Islet precursor cell (in vitro differentiated cells): ENCODE measurements at places on chromosomes 12 and 14.
A peak's percentile ranks its signal among the peaks of the same experiment; 100 is the strongest.

DNA sequence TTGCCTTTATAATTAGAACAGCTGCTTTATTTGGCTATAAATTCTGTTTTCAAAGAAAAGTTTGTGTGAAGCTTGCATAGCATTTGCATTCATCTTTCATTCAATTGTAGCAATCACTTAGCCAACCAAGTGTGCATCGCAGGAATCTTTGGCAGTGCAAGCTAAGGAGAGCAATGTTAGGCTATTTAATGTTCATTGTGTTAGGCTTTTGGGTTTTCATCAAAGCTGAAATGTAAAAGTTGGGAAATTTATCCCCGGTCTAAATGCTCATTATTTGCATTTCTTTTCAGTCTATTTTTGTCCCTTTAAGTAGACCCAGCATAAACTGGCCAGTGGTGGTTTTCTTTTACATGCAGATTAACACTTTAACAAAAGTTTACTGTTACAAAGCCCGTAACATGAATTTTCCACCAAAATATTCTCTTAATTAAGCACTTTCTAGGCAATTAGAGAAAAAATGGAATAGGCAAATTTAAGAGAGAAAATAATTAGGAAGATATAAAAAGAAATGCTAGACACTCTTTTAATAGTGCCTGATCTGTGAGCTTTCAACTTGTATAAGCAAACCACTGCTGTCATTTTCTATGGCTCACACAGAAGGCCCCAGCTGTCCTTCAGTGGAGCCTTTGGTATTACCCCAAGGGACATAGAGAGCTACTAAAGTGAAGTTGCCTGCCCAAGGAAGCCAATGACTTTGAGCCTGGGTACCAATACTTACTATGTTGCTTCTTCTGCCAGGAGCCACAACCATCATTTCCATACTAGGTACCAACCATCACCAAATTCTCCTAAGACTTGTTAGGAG lies 898.9 kb upstream of the SEL1L start:
- no peak for DNase-seq

- peak; percentile 31 for DNase-seq
Observed at GRCh38 chr12:108090107-108090899, 38.8 kb upstream of the WSCD2 start.

GRCh38 chr12:86233126-86233525 lies 23.1 kb downstream of the MGAT4C start:
- no peak for DNase-seq

DNA sequence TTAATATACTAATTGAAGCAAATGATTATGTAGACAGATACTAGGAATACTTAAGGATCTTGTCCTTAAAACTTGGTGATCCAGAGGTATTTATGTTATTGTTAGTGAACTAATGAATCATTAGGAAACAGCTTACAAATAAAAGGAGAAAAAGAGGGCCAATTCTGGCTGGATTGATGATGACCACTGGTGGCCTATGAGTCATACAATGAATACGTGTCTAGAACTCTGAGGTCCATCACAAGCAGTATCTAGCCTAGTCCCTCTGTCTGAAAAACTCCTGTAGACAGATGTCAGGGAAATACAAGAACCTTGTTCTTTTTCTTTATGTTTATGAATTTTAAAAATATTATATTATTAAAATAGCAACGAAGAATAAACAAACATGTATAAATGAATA lies 51.7 kb upstream of the RTL1 start:
- no peak for DNase-seq

- DNase-seq, result no peak
Observed at GRCh38 chr14:46686652-46687051, 35.1 kb upstream of the RPL10L start.

DNA sequence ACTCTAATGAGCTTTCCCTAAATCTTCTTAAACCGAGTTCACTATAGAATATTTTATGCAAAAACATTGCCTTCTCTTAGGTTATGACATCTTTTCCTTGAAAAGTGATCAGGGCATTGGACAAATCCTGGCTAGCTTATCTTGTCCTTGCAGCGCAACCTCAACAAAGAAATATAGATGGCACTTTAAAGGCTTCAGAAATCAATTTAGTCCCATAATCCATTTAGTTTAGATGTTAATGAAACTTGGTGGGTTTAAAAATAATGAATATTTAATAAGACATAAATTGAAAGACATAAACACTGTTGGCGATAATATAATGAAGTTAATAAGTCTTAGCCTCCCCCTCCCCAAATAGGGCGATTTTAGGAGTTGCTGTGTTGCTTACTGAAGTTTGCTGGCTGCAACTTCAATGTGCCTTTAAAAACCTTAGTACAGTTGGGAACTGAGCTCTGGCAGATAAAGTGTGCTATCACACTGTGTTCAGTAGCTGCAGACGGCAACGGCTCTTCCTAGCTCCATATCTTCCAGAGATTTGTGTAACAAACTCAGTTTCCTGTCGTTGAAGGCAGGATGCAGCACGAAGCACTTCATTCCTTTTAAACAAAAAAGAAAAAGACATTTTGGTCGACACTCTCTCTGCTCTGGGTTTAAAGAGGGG lies 19.5 kb downstream of the PLXNC1 start:
- no peak for DNase-seq

DNA sequence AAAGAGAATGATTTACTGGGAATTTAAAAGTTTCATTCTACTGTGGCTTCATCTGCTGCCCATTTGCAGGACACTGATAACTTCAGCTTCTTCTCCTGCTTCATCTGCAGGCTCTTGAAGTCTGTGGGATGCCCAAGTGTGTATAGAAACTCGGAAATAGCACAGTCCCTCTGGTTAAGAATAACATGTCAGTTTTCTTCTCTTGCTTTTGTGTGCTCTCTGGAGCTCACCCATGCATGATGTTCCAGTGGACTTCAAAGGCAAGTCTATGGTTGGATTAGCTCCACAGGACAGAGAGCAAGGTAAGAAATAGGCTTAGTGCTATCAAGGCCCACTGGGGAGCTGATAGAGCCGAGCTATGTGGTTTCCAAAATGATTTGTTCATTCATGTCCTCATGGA lies 13.7 kb downstream of the RMST start:
- DNase-seq, result no peak

DNA sequence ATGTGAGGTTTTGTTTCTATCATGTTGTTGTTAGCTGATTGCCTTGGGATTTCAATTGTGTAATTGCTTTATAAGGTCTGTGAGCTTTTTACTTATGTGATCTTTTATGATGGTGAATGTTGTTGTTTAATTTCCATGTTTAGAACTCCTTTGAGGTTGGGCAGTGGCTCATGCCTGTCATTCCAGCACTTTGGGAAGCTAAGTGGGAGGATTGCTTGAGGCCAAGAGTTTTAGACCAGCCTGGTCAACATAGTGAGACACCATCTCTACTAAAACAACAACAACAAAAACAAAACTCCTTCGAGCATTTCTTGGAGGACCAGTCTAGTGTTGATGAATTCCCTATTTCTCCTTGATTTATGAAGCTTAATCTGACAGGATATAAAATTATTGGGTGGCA lies 102.1 kb upstream of the PMCH start:
- peak; percentile 59 for DNase-seq

DNA sequence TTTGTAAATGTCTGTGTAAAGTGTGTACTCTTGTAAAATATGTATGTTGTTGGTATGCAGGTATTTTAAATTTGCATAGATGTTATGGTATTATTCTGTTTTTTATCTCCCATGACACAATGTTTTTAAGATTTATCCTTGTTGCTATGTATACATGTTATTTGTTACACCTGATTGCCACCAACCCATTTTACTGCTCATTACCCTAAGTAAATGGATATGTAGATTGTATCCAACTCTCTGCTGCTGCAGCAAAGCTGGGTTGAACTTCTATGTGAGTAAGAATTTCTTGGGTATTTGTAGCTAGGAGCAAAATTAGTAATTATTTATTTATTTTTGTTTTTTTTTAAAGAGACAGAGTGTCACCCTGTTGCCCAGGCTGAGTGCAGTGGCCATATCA lies 6.2 kb downstream of the APAF1 start:
- DNase-seq, result no peak

GRCh38 chr12:18998343-18999261 lies 130.9 kb upstream of the PLEKHA5 start:
- DNase-seq, result peak; percentile 77

- DNase-seq, result peak; percentile 53
Observed at GRCh38 chr14:28116716-28117115, 649.9 kb upstream of the FOXG1 start.

DNA sequence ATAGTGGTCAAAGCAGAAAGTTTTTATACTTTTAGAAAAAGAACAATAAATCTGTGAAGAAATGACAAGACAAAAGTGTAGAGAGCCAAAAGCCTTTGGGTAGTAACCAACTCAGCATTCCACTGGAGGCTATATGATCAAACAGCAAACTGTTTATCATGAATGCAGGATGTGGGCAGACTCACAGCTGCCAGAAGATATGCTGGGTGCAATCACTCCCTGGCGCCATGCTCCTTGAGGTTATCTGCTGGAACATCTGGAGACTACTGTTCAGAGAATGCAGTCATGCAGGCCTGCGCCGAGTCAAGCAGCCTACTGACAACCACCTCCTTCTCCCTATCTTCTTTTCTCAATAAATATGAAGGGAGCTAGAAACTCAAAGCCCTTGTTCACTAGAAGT lies 49.0 kb upstream of the SLC8A3 start:
- DNase-seq, result no peak

- DNase-seq, result no peak
Observed at GRCh38 chr12:30100741-30101140, 317.0 kb upstream of the TMTC1 start.

DNA sequence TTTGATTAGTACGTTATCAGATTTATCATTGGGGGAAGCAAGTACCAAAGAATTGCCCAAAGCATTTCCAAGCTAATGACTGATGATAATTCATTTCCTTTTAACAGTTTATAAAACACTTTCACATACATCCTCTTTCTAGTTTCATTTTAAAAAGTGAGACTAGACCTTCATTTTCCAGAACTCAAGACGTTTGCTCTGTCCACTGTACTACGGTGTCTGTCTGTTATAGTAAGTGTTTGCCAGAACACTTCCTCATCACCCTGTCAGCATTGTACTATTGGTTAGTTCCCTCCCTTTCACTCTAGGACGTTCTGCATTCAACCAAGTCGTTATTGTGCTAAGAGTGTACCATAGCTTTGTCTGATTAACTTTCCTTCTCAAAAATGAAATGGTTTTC lies 81.7 kb upstream of the TMEM263 start:
- no peak for DNase-seq

- DNase-seq, result no peak
Observed at GRCh38 chr12:50951112-50951511, 1.2 kb upstream of the HIGD1C start.

- DNase-seq, result no peak
Observed at GRCh38 chr12:97805146-97805545, 342.5 kb downstream of the RMST start.

DNA sequence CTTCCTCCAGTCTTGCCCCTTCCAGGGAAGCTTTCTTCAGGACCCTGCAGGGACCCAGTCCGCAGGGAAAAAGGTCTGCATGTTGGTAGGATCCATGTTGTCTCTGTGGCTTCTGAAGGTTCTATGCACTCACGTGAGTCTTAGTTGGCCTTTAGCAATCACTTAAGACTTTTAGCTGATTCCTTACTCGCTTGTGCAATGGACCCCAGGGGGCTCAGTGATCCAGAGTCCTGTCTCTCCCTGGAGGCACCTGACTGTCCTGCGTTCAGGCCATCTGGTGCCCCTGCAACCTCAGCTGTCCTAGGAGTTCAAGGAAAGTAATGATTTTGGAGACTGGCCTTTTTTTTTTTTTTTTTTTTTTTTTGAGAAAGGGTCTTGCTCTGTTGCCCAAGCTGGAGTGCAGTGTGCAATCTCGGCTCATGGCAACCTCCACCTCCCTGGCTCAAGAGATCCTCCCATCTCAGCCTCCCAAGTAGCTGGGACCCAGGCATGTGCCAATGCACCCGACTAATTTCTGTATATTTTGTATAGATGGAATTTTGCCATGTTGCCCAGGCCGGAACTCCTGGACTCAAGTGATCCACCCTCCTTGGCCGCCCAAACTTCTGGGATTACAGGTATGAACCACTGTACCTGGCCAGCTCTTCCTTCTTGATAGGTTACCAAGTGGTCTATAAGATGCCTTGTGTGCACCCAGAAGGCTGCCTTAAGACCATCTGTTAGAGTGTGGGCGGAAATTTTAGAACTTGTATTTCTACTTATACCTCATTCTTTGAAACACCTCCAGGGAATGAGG lies 4.6 kb downstream of the IFI27L2 start:
- DNase-seq, result peak; percentile 21

DNA sequence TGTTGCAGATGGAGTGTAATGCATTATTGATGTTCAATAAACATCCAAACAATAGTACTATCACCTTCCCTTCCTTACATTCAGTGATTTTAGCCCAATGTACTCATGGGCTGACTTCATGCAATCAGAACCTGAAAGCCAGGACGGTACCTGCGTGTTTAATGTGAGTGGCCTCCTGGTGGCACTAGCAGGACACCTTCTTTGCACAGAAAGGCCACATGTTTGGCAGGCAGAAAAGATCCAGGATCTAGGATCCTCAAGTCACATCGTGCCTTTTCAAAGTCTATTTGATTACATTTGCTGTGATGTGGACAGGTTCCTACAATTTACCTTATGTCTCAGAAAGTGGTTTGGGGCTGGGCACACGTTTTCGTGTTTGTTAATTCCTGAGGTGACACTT lies 82.9 kb downstream of the NEDD1 start:
- peak; percentile 67 for DNase-seq

DNA sequence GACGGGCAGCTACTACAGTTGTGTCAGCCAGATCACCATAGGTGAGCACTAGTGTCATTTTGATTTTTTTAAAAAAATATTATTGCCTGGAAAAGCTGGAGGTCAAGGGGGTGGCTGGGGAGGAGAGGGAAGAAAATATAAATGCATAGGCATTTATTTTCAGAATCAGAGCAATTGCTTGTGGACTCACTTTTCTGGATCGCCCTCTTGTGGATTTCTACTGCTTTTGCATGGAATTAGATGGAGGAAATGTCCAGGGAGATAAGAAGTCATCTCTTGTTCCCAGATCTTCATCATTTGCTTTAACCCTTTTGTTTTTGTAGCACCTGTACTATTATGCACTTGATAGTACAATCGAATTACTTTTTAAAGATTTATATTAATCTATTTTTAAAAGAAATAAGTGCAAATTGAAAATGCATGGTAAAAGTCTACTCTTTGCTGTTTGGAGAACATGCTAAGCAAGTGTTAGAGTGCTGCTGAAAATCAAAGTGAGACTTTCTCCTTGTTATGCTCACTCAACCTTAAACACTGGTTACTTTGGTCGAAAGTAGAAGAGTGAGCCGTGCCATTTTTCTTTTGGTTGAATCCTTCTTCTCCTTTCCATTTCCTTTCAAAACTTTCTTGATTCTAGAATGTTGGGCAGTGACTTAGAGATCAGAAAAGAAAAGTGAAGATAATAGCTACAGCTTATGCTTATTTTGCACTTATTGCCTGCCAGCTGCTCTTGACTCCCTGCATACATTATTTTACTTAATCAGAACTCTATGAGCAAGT lies 60.6 kb upstream of the ANO4 start:
- no peak for DNase-seq
